ENCODE measurements at places on chromosomes 16 and 17. TPM values are rescaled to one million over a fixed set of nuclear protein-coding genes. Genes with fewer than 3 reads are reported as not detected.

The TLCD1 gene
- 50.8 TPM for total RNA-seq

The WSB1 gene
- total RNA-seq, result 66.2 TPM

The GPT2 gene
- 11.4 TPM for total RNA-seq

The CRYBA1 gene
- not detected for total RNA-seq

The ZNHIT3 gene
- total RNA-seq, result 87.4 TPM

The CTF1 gene
- total RNA-seq, result 0.24 TPM

The NT5M gene
- 9.9 TPM for total RNA-seq

The PPY gene
- total RNA-seq, result not detected

The SLC47A1 gene
- total RNA-seq, result 23.0 TPM

The RASD1 gene
- 0.69 TPM for total RNA-seq

The GUCY2D gene
- not detected for total RNA-seq

The ALDH3A1 gene
- total RNA-seq, result 843 TPM

The ZNF594 gene
- total RNA-seq, result 1.6 TPM

The CCL22 gene
- total RNA-seq, result not detected

The CES1 gene
- total RNA-seq, result 30.3 TPM

The ITGAD gene
- total RNA-seq, result not detected

The NKIRAS2 gene
- total RNA-seq, result 46.1 TPM

The SSTR5 gene
- total RNA-seq, result 0.11 TPM

The OR1A1 gene
- total RNA-seq, result not detected

The EPN3 gene
- 0.17 TPM for total RNA-seq

The ENPP7 gene
- total RNA-seq, result not detected

The KIF2B gene
- not detected for total RNA-seq

The TEX14 gene
- total RNA-seq, result 0.14 TPM

The PLA2G10 gene
- total RNA-seq, result not detected

The MARCHF10 gene
- total RNA-seq, result 0.47 TPM

The KRT24 gene
- not detected for total RNA-seq

The HYDIN gene
- total RNA-seq, result 0.52 TPM

The RUNDC3A gene
- 0.69 TPM for total RNA-seq

The HAP1 gene
- 1.1 TPM for total RNA-seq

The KRTAP4-12 gene
- total RNA-seq, result not detected

The DLX3 gene
- 0.20 TPM for total RNA-seq
